Fibroblast of skin of scalp (primary cell): ENCODE measurements at places on chromosomes 12 and 14.
A peak's percentile ranks its signal among the peaks of the same experiment; 100 is the strongest.

GRCh38 chr12:51923506-51924365 is 16.4 kb downstream of the ACVRL1 start:
- DNase-seq = peak; percentile 28

- DNase-seq = no peak
These were observed 138.5 kb downstream of the ANO6 start for GRCh38 chr12:45354399-45354798.

GRCh38 chr12:100267603-100268281 is 765 bp downstream of the SCYL2 start:
- peak; percentile 11 for DNase-seq

- peak; percentile 88 for DNase-seq
These were observed 63.6 kb downstream of the CHGA start for GRCh38 chr14:92986254-92987147.

GRCh38 chr14:88044776-88045446 is 40.0 kb downstream of the GPR65 start:
- no peak for DNase-seq

GRCh38 chr12:130428116-130428515 is 90.4 kb downstream of the PIWIL1 start:
- no peak for DNase-seq
